ENCODE measurements at places on chromosomes 12 and 14.

- no peak for DNase-seq
Observed at GRCh38 chr12:6465467-6466183, 4.9 kb downstream of the VAMP1 start.

DNA sequence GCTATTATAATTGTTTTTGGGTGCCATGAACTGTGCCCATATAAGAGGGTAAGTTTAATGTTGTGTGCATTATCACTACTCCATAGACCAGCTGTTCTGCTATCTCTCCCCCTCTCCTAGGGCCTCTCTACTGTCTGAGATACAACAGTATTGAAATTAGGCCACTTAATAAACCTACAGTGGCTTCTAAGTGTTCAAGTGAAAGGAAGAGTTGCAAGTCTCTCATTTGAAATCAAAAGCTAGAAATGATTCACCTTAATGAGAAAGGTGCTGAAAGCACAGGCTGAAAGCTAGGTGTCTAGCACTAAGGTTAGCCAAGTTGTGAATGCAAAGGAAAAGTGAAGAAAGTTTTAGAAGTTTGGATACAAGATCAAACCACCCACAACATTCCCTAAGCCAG lies 168.0 kb downstream of the SLC16A7 start:
- DNase-seq, result no peak

DNA sequence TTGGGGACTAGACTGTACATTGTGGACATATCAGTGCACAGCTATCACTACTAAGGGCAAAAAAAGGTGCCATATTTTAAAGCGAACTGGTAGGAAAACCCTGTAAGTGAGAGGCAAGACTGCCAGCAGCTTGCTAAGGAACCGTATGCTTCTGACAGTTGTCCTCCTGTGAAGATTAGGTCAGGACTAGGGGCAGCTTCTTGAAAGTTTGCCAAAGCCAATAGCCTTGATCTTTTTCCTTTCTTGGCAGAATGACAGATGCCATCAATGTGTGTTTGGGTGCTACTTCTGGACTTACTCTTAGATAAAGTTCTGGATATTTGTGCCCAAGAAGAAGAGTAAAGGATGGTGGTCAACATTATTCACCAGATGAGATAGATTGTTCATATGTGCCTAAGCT lies 7.4 kb downstream of the DAAM1 start:
- no peak for DNase-seq

- DNase-seq, result no peak
Observed at GRCh38 chr14:61452452-61452851, 131.1 kb downstream of the PRKCH start.

DNA sequence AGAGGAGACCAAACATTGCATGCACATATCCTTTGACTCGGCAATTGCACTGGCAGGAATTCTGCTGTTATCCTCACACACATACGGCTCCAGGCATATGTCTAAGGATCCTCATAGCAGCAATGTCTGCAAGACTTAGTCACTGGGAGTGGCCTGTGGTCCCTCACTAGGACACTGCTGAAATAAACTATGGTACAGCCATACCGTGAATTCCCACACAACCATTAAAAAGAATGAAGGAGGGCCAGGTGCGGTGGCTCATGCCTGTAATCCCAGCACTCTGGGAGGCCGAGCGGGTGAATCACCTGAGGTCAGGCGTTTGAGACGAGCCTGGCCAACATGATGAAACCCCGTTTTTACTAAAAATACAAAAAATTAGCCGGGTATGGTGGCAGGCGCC lies 105.1 kb downstream of the ZFP36L1 start:
- no peak for DNase-seq

- DNase-seq, result no peak
Observed at GRCh38 chr14:92247341-92247740, 75.6 kb upstream of the SLC24A4 start.

- DNase-seq, result no peak
Observed at GRCh38 chr12:614411-614970, 48.8 kb downstream of the NINJ2 start.

GRCh38 chr14:73272393-73272792 lies 35.1 kb downstream of the PAPLN start:
- DNase-seq, result no peak

Data from stimulated activated CD8-positive, alpha-beta memory T cell treated with anti-CD3 and anti-CD28 coated beads, Interleukin-4, amount 100 ng/mL, for 4 hours (primary cell).